ENCODE measurements at places on chromosomes 2 and 18.

GRCh38 chr2:204732019-204732418 lies 186.7 kb downstream of the PARD3B start:
- no peak for DNase-seq

DNA sequence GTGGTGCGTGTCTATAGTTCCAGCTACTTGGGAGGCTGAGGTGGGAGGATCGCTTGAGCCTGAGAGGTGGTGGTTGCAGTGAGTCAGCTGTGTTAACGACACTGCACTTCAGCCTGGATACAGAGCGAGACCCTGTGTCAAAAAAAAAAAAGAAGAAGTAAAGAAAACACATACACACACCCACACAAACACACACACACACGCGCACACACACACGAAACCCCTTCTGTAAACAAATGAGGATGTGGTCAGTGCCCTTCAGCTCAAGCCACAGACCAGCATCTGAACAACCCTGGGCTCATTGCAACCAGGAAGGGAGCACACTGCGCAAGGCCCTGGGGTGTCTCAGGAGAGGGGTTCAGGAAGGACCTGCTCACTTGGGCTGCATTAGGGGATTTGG lies 47.9 kb upstream of the KCNF1 start:
- DNase-seq: no peak

DNA sequence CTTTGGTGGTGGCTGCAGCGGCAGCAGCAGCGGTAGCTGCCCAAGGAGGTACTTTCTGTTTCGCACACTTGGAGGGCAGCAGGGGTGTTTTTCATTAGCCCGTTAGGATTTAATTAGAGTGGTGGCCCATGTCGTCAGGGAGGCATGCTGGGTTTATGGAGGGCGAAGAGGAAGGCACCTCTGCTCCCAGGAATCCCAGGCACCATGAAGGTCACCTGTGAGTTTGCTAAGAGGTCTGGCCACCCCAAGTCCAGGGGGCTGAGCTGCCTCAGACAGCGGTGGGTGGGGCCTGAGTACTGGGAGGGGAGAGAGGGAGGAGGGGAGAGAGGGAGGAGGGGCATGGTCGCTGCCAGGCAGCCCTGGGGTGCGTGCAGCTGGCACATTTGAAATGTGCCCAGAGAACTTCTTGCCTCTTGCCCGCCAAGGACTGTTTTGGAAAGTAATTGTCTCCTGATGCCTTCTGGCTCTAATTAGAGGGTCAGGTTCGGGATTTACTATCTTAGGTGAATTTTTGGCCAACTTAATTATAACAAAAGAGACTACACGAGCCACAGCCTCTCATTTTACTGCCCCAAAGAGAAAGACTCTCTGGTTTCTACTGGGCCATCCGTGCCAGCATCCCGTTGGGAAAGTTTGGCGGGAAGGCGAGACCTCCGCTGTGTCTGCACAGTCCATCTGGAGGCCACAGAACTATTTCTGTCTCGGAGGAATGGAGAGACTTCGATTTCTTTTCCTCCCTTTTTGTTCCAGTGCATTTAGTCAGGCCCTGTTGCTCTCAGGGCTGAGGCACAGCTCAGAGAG lies 62.0 kb downstream of the GLI2 start:
- no peak for DNase-seq

GRCh38 chr2:241701149-241701398 lies 765 bp upstream of the ING5 start:
- no peak for DNase-seq

GRCh38 chr2:120299004-120299403 lies 46.4 kb downstream of the RALB start:
- no peak for DNase-seq

GRCh38 chr18:71431171-71431570 lies 1113.0 kb downstream of the CBLN2 start:
- no peak for DNase-seq

- no peak for DNase-seq
Observed at GRCh38 chr2:31193806-31194205, 23.5 kb downstream of the CAPN14 start.

- DNase-seq: no peak
Observed at GRCh38 chr2:189633392-189633811, 27.9 kb upstream of the ASNSD1 start.

DNA sequence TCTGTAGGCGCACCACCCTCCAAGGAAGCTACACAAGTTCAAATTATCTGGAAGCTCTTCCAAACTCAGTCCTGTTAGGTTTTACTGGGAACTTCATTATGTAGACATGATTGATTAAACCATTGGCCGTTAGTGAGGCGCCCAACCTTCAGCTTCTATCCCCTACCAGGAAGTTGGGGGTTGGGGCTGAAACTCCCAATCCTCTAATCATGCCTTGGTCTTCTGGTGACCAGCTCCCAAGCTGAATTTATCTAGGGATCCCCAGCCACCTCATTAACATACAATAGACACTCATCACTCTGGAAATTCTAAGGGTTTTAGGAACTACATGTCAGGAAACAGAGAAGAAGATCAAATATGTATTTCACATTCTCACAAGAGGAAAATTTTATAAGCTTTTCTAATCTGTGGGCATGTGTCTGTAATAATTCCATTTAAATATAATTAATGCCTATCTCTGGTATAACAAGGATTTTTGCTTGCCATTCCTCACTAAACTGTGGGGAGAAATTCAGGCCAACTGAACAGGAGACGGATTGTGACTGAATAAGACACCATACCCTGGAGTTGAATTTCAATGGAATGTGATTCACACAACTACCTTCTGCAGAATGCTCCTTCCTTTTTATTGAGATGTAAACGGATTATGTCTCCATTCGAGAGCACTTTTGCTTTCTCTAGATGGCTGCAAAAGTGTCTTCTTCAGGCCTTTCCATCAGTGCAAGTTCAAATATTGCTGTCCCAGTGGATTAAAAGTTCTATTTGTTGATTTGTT lies 328.6 kb downstream of the LRRTM1 start:
- DNase-seq: no peak

GRCh38 chr2:897091-897490 lies 53.6 kb upstream of the SNTG2 start:
- DNase-seq: no peak

DNA sequence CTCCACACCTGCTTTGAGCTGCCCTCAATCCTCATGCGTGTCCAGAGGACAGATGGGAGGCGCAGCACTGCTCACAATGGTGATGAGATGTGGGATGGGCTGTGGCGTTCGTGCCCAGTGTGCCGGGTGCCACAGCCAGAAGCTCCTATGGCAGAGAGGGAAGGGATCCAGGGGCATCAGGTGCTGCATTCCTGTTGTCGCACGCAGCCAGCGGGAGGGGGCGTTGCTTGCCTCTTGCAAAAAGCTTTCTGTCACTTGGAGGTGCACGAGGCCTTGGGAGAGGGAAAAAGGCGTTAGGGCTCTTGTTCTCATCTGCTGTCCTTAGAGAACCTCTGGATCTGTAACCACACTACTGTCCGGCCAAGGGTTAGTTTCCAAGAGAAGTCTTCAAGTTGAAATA lies 29.2 kb upstream of the ALLC start:
- no peak for DNase-seq

- DNase-seq: no peak
Observed at GRCh38 chr2:69505710-69506109, 68.5 kb upstream of the NFU1 start.

DNA sequence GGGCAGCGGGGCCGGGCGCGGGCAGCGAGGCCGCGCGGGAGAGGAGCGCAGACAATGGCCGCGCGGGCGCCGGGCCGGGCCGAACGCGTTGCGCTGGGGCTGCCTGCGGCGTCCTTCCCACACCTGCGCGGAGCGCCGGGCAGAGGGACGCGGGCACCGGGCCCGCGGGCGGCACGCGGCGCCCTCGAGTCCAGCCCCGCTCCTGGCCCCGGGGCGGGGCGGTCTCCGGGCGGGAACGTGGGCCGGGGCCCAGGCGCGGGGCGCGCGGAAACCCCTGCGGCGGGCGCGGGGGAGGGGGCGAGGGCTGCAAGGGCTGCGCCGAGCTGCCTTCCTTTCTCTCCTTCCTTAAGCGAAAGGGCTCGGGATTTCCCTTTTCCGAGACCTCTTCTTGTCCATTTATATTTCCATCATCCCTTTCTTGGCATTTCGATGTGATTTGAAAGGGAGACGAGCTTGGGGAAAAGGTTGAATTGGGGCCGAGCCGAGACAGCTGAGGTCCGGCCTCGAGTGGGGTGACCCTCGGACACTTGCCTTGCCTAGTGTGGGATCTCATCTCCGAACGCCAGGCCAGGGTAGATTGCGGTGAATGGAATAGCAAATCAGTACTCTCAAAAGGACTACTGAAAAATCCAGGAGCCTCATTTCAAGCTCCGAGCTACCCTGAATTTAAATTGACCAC lies 676 bp downstream of the KLHL23 start:
- DNase-seq: no peak

DNA sequence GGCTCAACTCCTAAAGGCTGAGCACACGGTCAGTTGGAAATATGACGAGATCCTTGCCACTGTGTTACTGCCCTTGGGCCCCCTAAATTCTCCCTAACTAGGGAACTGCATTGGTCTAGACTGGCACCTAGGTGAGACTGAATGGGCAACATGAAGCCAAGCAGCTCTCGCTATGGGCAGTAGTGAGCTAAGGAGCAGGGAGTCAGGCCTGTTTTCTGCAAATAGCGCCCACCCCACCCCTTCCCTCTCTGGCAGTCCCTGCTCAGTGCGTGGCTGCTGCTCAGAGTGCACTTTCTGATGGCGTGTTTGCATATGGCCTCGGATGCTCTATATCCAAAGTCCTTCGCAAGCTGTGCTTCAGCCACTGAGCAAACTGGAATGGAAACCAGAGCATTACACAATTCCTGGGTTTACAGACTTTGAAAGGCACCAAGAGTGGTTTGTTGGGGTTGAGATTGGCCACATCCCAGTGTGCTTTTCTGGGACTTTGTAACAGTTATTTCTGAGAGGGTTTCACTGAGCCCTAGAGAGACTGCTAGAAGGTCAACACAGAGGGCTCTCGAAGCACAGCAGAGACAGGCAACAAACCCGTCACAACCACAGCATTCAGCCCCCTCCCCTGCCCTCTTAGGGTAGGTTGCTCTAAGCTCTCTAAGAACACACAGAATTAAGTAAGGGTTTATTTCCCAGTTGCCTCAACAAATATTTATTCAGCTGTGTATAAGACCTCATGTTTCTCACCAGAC lies 419.9 kb downstream of the STK39 start:
- DNase-seq: no peak

DNA sequence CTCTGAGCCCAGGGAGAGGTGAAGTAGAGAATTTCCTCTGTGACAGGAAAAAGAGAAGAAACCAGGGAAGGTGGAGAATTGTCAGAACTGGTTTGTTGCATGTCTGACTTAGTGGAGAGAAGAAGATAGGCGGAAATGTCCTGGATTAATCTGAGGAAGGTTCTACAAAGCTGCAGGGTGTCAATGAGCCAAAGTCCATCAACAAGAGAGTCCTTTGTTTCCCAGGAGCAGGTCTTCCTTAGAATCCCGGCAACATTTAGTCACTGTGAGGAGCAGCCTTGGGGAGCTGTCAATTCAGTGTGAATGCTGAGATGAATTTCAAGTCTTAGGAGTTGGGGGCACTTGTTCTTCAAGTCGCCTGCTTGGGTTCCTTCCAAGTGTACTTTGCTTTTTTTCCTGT lies 88.4 kb upstream of the CELF4 start:
- no peak for DNase-seq

- DNase-seq: no peak
Observed at GRCh38 chr18:40534723-40535122, 1420.3 kb upstream of the PIK3C3 start.

- DNase-seq: no peak
Observed at GRCh38 chr18:12074736-12075135, 18.9 kb upstream of the ANKRD62 start.

DNA sequence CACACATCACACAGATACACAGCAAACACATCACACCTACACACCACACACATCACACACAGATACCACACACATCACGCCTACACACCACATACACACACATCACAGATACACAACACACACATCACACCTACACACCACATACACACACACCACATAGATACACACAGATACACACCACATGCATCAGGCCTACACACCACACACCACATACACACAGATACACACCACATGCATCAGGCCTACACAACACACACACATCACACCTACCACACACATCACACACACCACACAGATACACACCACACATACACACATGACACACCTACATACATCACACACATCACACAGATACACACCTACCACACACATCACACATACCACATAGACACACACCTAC lies 158.8 kb downstream of the NDUFA10 start:
- DNase-seq: no peak

GRCh38 chr2:192194866-192195547 lies at the start of gene TMEFF2:
TSS of gene TMEFF2 (minus strand) at chr2:192194933. CDS start at chr2:192194524, 409 bp downstream.
- DNase-seq: peak; percentile 14

DNA sequence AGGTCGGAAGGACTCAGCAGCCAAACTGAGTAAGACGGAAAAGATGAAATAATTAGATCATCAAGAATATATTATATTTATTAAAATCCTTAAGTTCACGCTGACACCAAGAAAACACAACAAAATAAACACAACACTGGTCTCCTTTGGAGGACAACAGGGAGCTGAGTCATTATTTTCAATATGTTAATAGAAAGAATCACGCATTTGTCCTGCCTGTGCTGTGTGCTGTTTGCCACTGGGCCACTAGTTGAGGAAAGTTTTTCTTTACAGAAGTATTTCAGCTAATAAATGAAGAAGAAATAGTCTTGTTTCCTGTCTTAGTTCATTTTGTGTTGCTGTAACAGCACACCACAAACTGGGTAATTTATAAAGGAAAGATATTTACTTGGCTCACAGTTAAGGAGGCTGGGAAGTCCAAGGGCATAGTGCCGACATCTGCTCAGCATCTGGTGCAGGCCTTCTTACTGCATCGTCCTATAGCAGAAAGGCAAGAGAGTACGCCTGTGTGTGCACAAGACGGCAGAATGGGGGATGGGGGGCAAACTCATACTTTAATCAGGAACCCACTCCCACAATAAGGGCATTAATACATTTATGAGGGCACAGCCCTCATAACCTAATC lies 88.0 kb downstream of the TCF7L1 start:
- no peak for DNase-seq

- DNase-seq: no peak
Observed at GRCh38 chr18:45384137-45384961, 230.9 kb upstream of the SLC14A2 start.

- DNase-seq: no peak
Observed at GRCh38 chr2:162317861-162318327, 590 bp downstream of the IFIH1 start.

DNA sequence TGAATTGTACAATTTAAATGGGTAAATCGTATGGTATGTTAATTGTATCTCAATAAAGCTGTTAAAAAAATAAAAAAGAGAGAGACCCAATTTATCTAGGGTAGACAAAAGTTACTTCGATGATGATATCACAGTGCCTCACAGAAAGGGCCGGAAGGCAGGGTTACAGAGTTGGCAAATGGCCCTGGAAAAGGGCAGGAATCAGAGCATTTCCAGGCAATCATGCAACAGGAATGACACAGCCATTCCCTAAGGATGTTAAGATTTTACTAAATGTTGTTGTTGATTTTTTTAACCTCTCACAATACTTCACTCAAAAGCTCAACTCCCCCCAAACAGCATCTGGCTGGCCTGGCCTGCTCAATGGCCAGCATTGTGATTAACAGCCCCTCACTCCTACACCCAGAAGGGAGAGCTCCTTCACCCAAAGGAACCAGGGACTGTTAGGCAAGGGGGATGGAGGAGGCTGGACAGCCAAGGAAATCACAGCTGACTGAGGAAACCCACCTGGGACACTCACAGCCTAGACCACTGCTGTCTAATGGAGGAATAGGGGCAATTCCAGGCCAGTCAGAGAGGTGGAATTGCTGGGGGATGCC lies 7.7 kb upstream of the SP100 start:
- DNase-seq: no peak

Measured in stimulated activated CD4-positive, alpha-beta T cell treated with anti-CD3 and anti-CD28 coated beads, Interleukin-2, amount 100 ng/mL, for 4 hours (primary cell).